ACHN (cell line): ENCODE measurements at places on chromosomes 11 and 22.

DNA sequence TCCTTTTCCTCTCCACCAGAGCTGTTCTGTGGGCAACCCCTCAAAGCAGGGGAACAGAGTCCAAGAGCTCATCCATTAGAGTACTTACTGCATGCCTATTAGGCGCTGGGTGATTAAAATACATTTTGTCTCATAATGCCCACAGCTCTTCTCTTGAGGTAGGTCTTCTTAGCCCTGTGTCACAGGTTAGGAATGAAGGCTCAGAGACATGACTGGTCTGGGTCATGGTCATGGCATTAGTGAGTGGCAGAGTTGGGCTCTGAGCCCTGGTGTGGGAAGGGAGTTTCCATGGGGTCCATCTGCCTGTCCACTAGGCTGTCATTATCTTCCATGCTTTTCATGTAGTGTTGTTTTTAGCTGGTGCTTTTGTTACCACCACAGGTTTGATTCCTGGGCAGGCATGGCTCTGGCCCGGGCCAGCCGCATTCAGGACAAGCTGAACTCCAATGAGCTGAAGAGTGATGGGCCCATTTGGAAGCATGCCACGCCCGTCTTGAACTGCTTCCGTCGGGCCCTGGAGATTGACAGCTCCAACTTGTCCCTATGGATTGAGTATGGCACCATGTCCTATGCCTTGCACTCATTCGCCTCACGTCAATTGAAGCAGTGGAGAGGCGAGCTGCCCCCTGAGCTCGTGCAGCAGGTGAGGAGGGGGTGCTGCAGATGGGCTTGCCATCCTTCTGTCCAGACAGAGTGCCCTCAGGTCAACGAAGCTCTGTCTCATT is 76.1 kb downstream of the CABIN1 start:
- DNase-seq, result no peak

- DNase-seq, result no peak
These were observed 101.0 kb downstream of the USP35 start for GRCh38 chr11:78289552-78290292.

- no peak for DNase-seq
These were observed 200.2 kb downstream of the PGR start for GRCh38 chr11:100929377-100929776.

GRCh38 chr11:120210626-120211521 is at the start of gene OAF:
OAF (plus strand) TSS chr11:120211032; CDS start chr11:120211280, 248 bp downstream.
- peak; percentile 84 for DNase-seq

DNA sequence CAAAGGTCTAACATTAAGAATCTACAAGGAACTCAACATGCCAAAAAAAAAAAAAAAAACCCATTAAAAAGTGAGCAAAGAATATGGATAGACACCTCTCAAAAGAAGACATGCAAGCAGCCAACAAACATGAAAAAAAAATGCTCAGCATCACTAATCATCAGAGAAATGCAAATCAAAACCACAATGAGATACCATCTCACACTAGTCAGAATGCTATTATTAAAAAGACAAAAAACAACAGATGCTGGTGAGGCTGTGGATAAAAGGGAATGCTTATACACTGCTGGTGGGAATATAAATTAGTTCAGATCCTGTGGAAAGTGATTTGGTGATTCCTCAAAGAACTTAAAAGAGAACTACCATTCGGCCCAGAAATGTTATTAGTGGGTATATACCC is 257.7 kb upstream of the PLET1 start:
- DNase-seq, result no peak

GRCh38 chr11:72687326-72687725 is 13.1 kb upstream of the PDE2A start:
- no peak for DNase-seq

- DNase-seq, result no peak
These were observed 20.7 kb downstream of the DDX10 start for GRCh38 chr11:108685419-108686130.

GRCh38 chr11:47765086-47765485 is 2.1 kb downstream of the FNBP4 start:
- no peak for DNase-seq

DNA sequence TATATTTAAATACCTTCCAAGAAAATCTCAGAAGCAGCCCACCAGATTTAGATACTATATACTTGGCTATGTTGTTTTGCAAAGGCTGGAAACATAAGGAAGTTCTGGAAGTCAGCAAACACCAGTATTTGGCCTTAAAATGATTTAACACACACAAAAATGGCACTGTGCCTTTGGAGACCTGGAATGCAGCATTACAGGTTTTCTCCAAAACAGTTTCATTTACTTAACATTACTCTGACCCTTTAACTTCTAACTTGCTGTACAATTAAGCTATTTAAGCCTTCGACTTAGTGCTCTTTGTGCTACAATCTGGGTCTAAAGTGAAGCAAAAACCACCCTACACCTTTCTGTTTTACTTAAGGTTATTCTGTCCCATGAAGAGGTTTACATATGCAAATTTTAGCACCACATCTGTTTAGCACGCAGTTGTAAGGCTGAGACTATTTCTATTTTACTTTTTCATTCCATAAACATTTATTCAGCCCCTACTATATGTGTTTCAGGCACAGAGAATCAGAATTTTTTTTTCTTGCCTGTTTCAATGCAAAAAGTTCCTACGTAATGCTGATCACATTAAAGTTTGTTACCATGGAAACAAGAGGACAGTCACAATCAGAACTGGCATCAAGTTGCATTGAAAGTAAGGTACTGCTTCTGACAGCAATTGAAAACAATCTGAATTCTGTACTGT is 70.3 kb downstream of the MAML2 start:
- DNase-seq, result no peak

- peak; percentile 53 for DNase-seq
These were observed 60.2 kb downstream of the BRD1 start for GRCh38 chr22:49767355-49768062.

GRCh38 chr11:120789391-120789790 is 234.5 kb upstream of the TBCEL start:
- DNase-seq, result no peak

DNA sequence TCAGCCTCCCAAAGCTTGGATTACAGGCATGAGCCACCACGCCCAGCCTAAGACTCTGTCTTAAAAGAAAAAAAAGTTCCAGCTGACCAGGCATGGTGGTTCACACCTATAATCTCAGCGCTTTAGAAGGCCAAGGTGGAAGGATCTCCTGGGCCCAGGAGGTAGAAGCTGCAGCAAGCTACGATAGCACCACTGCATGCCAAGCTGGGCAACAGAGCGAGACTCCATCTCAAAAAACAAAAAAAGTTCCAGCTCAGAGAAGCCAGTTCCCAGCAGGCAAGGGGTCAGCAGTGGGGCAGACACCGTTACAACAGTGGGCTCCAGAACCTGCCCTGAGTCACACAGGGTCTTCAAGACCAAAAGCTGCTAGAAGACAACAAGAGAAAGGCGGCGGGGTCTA is 3.3 kb downstream of the TMEM184B start:
- DNase-seq, result no peak

GRCh38 chr11:122421702-122422101 is 233.8 kb upstream of the UBASH3B start:
- DNase-seq, result no peak

DNA sequence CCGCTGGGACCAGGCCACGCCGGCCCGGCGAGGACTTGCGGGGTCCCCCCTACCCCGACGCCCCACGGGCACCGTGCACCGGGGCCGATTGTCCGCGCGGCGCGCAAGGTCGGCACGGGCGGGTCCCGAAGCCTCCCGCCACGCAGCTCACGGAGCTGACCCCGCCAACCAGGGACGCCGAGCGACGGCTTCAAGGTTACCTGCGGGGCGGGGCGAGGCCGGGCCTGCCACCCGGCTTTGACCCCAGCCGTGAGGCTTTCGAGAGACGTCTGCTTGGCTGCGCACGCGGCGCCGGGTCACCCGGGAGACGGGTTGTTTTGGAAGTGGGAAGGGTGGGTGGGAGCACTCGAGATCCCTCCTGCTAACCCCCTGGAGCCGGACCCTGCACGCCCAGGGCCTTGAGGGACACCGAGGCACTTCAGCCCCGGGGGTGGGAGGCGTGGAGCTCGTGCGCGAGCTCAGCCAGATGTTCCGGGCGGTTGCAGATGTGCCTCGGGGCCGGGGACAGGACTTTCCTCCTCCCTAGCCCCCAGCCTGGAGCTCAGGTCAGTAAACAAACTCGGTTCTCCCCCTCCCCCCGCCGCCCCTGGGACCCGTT is 3.2 kb upstream of the WNT11 start:
- DNase-seq, result no peak

DNA sequence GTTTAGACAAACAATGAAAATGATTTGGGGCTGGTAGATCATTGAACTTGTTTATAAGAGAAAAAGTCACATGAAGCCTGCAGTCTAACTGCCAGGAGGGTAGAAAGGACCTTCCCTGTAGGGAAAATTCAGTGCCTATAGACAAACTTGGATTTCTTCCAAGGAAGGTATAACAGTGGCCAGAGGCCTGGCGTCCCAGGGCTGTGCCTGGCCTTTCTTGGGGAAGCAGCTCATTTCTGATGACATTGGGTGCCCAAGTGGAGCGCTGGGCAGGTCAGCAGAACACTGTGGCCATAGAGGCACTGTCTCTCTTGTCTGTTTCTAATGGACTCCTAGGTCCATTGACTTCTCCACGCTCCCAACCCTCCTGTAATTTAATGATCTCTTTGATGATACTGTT is 6.6 kb upstream of the FXYD6 start:
- DNase-seq, result no peak

DNA sequence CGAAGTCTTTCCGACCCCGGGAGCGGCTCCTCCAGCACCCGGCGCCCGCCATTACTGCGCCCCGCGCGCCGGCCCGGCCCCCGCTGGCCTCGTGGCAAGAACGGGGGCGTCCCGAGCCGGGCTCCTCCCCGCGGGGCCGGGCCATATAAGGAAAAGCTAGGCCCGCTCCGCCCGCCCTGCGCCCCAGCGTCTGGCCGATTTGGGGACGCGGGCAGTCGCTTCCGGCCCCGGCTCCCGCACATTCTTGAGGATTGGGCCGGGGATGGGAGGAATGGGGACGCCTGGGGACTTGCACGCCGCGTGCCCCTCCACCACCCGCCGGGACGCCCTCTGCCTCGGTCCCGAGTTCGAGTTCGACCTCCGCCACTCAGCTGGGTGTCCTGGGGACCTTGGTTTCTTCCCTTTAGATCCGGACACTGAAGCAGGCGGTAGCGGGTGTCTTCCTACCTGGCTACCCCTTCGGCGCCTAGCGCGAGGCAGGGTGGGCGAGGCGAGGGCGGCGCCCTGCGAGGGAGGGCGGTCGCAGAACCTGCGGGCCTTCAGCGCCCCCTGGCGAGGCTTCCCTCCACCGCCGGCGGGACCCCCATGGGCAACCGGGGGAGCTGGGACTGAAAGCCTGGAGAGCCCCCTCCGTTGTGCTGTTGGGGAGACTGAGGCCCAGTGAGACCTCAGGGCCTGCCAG is 3.8 kb downstream of the SMTN start:
- no peak for DNase-seq

DNA sequence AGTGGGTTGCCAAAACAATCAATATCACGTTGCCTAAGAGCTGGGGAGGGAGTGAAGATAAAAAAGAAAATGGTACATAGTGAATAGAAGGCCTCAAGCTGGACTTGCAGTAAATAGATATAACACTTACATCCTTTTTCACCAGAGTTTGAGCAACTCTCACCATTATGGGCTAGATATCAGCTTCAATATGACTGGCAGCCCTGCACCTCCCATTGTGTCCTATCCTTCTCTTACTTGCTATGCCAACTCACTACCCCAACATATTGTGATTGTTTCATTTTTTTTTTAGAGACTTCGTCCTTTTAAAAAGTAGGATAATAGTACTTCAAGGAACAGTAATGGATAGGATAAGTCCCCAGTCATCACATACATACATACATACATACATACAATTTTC is 7.4 kb downstream of the HBG1 start:
- no peak for DNase-seq

- DNase-seq, result no peak
These were observed 103.6 kb upstream of the DRD2 start for GRCh38 chr11:113578715-113579250.

GRCh38 chr11:97908354-97908753 is 1112.4 kb upstream of the CNTN5 start:
- no peak for DNase-seq

- DNase-seq, result no peak
These were observed 44.7 kb downstream of the TMEM123 start for GRCh38 chr11:102407901-102408300.

DNA sequence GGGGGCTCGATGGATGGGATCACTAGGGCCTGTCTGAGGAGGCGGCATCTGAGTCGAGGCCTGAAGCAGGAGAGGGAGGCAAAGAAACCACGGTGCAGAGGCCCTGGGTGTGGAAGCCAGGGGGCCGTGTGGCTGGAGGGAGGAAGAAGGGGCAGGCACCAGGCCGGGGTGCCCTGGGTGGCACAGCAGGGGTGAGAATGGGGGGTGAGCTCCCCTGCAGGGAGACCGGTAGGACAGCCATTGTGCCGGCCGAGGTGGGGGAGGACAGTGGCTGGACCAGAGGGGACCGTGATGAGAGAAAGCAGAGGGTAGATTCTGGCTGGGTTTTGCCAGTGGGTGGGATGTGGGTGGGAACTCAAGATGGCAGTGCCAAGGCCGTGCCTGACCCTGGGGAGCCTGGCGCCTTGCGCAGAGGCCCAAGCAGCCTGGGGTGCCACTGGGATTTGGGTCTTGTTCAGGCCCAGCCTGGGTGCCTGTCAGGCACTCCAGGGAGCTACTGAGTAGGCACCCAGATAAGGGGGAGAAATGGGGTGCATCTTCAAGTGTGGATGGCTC is 18.7 kb downstream of the PHLDA2 start:
- DNase-seq, result no peak

DNA sequence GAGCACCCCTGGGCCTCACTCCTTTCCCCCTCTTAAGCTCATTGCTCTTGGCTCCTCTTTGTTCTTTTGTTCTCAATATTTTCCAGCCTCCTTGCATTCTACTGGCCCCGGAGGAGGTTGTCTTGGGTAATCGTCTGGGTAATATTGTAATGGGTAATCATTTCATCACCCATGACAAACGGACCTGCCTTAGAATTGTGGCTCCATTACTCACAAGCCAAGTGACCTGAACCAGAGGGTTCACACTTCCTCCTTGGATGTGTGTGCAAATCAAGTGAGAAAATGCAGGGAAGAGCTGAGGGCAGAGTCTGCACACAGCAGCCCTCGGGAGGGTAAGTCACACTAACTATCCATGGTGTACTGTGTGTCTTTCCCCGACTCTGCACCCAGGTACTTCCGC is 305.0 kb downstream of the BUD13 start:
- DNase-seq, result no peak

DNA sequence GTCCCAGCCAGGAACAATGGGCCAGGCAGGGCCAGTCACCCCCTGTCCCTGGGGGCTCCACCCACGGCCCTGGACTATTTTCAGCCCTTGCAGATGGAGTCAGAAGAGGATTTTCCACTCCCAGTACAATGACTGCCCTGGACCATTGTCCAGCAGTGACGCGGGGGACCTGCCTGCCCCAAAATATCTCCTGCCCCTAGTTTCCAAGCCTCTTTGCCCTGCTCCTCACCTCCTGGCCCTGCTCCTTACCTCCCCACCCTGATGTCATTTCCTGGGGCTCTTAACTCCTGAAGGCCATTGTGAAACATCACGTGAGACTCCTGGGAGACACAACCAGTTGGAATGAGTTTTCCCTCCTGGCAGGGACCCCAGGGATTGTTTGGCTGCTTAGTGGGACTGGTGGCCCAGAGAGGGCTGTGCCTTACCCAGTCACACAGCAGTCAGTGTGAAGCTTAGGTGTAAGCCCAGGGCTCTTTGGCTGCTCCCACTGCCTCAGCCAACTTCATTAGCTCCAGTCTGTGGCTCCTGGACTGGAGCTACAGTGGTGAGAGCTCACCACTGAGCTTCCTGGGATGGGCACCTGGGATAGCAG is 22.2 kb downstream of the P2RY2 start:
- no peak for DNase-seq

GRCh38 chr11:133065847-133066485 is 466.3 kb downstream of the OPCML start:
- no peak for DNase-seq
